ENCODE measurements at places on chromosomes 2 and 18.

- no peak for DNase-seq
Observed at GRCh38 chr18:75115514-75115913, 93.4 kb downstream of the PTGR3 start.

GRCh38 chr18:53551868-53552426 is 672.5 kb downstream of the MBD2 start:
- DNase-seq: no peak

GRCh38 chr2:58870704-58871103 is 629.6 kb upstream of the FANCL start:
- no peak for DNase-seq

DNA sequence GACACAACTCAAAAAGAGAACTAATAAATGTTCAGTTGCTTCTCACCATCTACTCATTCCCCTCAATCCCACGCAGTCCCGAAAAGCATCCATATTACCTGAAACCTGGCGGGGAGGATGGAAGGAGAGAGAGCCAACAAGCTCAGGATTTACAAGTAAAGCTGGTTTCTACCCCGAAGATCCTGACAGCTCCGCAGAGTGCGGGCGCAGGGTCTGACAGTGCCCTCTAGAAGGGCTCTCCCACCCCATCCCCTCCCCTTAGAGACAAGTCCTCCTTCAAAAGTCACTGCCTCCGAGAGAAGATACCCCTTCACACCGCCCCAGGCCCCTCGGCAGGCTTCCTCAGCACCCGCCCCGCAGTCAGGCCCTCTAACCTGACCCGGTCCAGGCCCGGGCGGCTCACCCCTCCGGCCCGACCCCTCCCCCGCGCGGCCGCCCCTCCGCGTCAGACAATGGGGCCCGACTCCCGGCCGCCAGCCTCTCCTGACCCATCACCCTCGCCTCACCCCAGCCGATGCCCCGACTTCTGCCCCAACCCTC is 550 bp downstream of the RAB1A start:
- no peak for DNase-seq

DNA sequence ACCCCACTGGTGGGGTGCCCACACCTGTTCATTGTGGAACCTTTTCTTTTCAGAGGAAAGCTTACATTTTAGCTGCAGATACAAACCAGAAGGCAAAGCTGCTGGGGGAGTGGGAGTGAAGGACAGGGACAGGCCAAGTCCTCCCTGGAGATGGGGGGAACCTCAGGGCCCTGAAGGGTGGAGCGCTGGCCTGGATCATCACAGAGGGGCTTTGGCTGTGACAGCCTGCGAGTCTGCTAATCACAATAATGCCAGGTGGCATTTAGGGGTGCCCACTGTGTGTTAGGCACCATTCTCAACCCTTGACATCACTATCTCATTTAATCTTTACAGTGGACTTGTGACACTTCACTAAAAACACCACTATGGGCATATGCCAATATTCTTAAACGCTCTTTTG is 27.4 kb downstream of the KCTD1 start:
- no peak for DNase-seq

- no peak for DNase-seq
Observed at GRCh38 chr2:128722489-128722888, 403.8 kb upstream of the HS6ST1 start.

GRCh38 chr2:223297788-223298187 is 245.8 kb downstream of the KCNE4 start:
- no peak for DNase-seq

DNA sequence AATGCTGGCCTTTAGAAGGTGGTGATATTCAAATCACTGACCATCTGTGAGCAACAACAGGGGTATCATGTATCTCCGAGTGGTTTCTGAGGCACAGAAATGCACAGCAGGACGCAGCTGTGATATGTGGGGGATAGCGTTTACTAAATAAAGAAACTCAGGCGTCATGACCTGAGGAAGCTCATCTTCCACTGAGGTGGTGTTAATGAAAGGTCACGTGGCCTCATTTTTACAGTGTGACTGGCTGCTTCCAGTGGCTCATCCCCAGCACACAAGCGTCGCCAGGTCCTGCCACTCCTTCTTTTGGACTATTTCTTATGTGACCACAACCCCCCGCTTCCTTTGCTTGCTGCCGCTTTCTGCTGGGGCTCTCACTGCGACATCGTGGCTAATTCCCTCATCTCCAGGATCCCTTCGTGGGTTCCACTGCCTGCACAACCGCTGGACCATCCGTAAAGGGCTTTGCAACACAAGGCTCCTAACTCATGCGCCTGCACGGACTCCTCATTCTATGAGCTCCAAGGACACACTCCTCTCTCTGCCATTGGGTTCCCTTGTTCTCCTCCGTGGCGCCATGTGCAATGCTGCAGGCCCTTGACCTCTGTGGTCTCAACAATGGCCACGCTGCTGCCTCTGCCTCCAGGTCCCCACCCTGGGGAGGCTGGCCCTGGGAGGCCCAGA is 109.3 kb downstream of the MBP start:
- DNase-seq: no peak
